ENCODE measurements at places on chromosomes 12 and 14.

DNA sequence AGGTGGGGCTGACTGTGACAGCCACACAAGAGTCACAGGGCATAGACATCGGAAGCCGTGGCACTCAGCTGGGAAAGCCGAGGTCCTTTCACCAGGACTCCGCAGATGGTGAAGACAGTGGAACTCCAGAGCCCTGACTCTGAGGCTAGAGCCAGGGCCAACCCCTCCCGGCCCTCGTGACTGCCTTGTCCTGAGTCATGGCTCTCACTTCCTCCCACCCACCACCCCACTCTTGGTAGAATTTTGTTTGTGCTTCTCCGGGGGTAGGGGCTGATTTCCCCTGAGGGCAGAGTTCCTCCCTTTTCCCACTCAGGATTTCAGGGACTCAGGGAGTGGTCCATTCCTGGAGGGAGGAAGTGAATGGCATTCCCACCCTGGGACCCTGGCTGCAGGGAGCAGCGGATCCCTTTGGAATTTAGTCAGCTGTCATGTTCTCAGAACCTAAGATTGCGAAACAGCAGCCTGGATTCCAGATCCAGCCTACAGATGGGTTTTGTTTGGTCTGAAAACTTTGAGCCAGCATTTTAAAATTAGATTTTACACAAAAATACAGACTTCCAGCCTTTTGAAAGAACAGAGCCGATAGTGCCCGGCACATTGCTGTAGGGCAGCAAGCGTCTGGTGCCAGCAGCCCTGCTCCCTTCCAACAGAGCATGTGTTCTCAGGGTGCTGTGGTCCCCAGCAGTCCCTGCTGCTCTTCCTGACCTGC, 50.7 kb downstream of the TPCN1 start:
- no peak for DNase-seq

GRCh38 chr12:12378616-12379015, 21.7 kb downstream of the BORCS5 start:
- DNase-seq = no peak

GRCh38 chr12:11657511-11657910, 8.0 kb downstream of the ETV6 start:
- no peak for DNase-seq

- no peak for DNase-seq
Measured at GRCh38 chr12:98644433-98644711, 216 bp downstream of the IKBIP start.

DNA sequence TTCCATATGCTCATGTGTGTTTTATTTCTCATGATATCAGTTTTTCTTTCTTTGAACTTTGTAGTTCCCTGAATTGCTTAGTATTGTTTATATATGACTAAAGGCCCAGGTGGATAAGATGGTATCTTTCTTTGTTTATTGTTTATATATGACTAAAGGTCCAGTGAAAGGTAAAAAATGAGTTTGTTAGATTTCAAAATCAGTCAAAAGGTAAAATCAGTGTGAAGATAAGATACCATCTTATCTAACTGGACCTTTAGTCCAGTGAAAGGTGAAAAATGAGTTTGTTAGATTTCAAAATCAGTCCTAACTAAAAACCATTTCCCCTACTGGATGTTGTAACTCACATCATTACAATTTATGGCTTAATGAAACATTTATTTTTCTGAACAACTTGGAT, 890.2 kb downstream of the DIO2 start:
- DNase-seq = no peak

- DNase-seq = no peak
Measured at GRCh38 chr12:48979602-48980388, 1.7 kb downstream of the WNT1 start.

DNA sequence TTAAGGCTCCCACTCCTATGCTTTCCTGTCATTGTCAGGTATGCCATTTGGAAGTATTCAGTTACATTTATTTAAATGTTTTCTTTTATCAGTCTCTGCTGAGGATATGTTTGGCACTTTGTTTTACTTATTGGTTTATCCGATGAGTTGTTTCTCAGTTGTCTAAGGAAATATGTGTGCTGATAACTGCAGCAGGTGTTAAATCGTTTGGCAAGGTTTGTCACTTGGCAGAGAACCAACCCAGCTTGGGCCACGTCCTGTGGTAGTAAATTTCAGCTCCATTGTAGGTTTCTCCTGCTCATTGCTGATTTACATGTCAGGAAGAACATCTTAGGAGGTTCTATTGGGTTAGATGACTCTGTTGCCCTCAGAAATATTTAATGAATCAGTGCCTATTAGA, 22.0 kb upstream of the MGST1 start:
- no peak for DNase-seq

- DNase-seq = no peak
Measured at GRCh38 chr12:13171921-13172859, 24.3 kb upstream of the EMP1 start.

DNA sequence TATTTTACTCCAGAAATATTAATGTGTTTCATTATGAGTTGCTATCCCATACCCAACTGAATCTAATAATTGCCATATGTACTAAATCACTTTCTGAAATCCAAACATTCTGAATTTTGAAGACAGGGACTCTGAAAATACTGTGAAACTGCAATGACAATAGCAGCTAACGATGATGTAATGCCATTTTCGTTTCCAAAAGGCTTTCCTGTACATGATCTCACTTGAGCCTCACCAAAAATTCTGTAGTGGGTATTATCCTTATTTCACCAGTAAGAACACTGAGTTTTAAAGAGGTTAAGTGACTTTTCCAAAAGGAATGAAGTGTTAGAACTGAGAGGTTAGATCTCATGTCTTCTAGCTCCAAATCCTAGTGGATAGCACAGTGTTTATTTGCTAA, 133.3 kb downstream of the FLRT2 start:
- DNase-seq = no peak

- DNase-seq = no peak
Measured at GRCh38 chr12:115859231-115859630, 418.3 kb downstream of the MED13L start.

GRCh38 chr12:44053549-44054127, 217.8 kb downstream of the TMEM117 start:
- no peak for DNase-seq

DNA sequence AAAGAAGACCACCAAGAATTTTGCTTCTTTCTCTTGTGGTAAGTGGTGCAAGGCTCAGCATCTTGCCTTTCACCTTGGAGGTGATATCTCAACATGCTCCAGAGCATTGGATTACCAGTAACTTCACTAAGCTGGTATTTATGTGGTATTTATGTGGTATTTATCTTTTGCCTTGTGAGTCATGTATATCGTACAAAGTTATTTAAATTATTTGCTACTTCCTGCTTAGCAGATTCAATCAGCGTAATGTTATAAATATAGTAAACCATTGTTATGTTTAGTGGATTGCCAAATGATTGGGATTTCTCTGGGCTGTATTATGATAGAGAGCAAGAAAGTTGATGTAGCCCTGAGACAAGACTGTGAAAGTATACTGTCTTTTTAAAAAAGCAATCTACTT, 366.4 kb downstream of the IPO8 start:
- DNase-seq = no peak

- DNase-seq = no peak
Measured at GRCh38 chr12:89800435-89800834, 91.8 kb upstream of the ATP2B1 start.

DNA sequence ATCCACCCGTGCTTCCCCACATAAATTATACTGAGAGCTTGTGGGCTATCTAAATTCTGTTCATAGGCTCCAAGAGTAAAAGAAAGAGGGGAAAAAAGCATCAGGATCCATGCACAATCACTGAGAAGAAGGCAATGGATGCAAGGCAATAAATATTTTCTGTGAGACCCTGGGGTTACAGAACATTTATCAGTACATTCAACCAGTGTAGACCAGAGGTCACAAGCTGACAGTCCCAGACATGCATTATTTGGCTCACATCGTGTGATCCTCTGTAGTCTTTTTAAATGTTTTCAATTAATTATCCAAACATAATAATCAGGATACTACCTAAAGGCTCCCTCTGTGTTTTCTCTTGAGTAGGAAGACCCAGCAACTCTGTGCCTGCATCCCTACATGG, 267.9 kb upstream of the CAND1 start:
- DNase-seq = no peak

GRCh38 chr12:123006977-123007376, 26.5 kb downstream of the ARL6IP4 start:
- no peak for DNase-seq

DNA sequence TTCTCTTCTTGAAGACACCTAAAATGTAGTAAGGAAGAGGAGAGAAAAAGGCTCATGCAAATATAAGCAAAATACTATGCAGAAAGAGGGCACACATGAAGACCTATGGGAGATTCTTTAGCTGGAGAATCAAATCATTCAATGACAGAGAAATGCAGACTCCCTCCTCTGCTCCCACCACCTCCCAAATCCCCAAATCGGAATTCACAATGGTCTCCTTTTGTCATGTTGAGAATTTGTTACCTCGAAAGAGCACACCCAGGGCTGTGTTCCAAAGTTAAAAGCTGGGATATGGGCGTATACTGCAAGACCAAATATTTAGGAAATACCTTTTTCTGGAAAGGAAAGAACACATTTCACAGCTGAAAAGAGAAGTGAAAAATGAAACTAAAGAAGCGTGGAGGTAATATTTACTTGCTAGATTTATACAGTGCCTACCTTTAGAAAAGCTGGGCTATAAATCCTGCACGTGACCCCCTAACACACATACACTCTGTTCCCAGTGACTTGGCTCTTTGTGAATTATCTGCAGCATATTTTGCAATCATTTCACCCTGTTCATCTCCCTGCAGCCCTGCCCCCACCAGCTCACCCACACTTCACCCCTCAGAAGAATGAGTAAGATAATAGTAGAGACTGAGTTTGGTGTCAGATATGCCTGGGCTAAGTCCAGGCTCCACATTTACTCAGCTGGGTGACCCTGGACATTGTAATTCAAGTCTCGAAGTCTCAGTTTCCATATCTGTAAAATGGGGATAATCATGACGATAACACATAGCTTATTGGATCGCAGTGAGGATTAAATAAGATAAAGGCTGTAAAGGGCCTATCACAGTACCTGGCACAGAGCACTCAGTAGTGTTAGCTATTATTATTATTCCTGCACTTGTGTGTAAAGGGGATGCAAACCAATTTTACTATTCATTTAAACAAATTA, 2.9 kb upstream of the CACNA1C start:
- DNase-seq = no peak

GRCh38 chr12:63949902-63950301, 105.4 kb downstream of the SRGAP1 start:
- DNase-seq = no peak
